IMR-90 (cell line): ENCODE measurements at places on chromosomes 11 and 22. TPM values are rescaled to one million over a fixed set of nuclear protein-coding genes. Genes with fewer than 3 reads are reported as not detected.
A peak's percentile ranks its signal among the peaks of the same experiment; 100 is the strongest.

- no peak for DNase-seq
Measured at GRCh38 chr22:30372915-30373314, 14.3 kb downstream of the RNF215 start.

DNA sequence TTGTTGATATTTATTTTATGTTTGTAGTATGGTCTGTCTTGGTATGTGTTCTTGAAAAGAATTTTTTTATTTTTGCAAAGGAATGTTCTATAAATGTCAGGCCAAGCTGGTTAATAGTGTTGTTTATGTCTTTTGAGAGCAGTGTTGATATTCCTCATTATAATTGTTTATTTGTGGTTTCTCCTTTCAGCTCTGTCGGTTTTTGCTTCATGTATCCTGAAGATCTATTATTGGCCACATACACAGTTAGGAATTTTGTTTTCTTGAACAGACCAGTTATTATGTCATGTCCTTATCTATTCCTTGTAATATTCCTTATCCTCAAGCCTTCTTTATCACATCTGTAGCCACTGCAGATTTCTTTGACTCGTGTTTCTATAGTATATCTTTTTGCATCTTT lies 56.5 kb downstream of the PDHX start:
- peak; percentile 87 for DNase-seq

- no peak for DNase-seq
Measured at GRCh38 chr11:129896062-129896461, 684 bp upstream of the NFRKB start.

GRCh38 chr22:45262931-45263462 lies 21.8 kb upstream of the UPK3A start:
- DNase-seq: no peak

DNA sequence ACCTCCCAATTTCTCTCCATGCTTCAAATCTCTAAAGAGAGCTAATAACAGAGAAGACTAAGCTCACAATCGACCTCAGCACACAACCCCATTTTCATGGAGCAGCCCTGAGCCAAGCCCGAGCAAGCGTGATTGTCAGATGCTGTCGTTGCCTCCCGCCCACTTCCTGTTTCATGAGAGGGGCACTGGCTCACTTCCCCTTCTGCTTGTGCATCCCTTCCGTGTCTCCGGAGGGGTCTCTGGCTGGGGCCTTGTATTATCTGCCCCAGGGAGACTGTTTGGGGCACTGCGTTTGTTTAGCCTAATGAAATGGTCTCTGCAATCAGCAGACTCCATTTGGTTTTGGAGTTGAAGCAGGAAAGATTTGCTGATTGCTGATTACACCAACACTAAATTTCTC lies 181.3 kb upstream of the SEZ6L start:
- no peak for DNase-seq

GRCh38 chr11:46912526-46913150 lies 5.7 kb downstream of the LRP4 start:
- no peak for DNase-seq

- DNase-seq: no peak
Measured at GRCh38 chr22:23086787-23087186, 16.5 kb downstream of the GNAZ start.

DNA sequence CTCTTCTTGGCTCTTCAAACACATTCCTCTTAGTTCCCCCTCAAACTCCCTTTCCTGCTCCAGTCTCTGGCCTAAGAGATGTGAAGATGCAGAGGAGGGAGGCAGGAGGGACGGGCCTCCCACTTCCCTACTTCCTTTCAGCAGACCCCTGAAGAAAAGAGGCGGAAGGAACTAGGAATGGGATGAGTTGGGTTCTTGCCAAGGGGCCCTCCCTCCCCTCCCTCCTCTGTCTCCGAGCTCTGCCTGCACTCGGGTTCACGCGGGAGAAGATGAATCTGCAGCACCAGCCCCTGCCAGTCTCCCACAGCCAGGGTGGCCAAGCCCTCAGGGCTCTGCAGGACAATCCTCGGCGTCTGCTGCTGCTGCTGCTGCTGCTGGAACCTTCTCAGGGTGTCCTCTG lies 24.3 kb upstream of the PKNOX2 start:
- DNase-seq: no peak

DNA sequence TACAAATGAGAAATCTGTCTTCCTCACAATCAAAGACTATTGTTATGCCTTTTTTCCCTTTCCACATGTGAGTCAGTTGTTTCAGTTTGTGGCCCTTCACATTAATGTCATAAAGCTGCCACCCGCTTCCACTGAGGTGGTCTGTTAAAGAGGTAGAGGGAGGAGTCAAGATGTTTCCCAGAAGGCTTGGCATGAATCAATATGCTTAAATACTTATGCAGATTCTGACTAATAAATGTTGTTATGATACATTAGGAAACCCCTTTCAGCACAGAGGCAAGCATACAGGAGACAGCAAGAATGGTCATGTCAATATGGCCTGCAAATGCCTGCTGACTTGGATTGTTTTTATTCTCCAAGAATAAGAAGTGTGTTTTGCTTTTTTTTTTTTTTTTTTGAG lies 6.5 kb downstream of the RTN3 start:
- DNase-seq: no peak

DNA sequence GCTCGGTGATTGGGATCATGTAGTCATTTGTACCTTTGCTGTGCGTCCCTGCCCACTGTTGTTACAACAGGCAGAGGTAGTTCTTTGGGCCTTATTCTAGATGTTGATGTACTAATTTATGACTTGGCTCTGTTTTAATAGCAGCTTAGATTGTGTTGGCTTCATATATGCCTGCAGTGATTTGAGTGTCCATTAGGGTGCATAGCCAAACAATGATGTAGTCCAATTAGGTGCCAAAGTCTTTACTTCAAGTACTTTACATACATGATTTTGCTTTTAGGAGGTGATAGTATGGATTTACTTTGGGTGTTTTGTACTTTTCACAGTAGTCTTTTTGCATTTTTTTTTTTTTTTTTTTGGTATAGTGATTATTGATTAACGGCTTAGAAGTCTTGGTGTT lies 46.4 kb downstream of the PPP6R3 start:
- DNase-seq: no peak

Gene NPAS4
- under 0.01 TPM in 1 of 2 replicates, not detected in the other for total RNA-seq

Gene AIFM3
- under 0.01 and 0.18 TPM in 2 replicates for total RNA-seq
